ENCODE measurements at places on chromosomes 13 and 19. TPM values are rescaled to one million over a fixed set of nuclear protein-coding genes. Genes with fewer than 3 reads are reported as not detected.

DNA sequence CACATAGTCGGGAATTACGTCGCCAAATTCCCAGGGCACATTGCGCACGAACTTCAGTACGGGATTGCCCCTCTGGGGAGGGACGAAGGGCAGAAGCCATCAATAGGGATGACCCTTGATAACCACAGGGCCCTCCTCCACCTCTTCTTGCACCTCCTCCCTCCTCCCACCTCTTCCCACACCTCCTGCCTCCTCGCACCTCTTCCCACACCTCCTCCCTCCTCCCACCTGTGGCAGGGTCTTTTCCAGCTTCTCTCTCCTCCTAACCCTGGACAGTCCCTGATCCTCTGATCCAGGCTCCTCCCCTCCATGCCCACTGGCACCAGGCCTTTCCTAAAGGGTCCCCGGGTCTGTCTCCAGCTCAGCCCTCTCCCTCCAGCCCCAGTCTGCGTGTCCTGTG lies 3.4 kb downstream of the ERCC1 start:
- DNase-seq = no peak

GRCh38 chr13:44243198-44243857 lies 130.3 kb upstream of the SERP2 start:
- DNase-seq = peak; percentile 92

Gene DACH1
- total RNA-seq = 24.0 TPM

DNA sequence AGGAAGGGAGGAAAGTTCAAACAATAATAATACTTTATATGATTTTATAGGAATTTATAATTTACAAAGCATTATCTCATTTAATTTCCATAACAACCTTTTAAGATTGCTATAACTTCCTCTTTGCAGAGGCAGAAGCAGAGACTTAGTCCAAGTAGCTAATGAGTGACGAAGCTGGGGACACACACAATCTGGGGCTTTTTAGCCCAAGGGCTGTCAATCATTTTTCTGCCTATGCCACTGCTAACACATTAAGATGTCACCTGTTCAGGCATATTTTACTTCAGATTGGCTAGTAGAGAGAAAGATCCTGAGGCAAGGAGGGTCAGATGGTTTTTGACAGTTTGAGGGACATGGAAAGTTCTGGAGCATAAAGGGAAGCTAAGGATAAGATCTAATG lies 12.6 kb downstream of the SCEL start:
- no peak for DNase-seq

- no peak for DNase-seq
These were observed 1089.2 kb upstream of the PCDH9 start for GRCh38 chr13:68319384-68319783.

Gene TMEM259
- 142 TPM for total RNA-seq

DNA sequence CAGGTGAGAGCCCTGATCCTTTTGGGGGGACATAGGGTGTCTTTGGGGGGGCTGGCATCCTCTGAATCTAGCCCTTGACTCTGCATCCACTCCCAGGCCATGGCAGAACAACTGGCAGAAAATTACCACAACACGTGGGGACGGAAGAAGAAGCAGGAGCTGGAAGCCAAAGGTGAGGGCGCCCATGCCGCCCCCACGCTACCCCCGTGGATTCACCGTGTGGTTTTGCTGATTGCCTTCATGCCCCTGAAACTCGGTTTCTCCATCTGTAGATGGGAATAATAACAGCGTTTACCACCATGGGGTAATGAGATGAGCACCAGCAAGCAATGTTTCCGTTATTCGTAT lies 72.9 kb downstream of the RYR1 start:
- no peak for DNase-seq

Gene SHD
- total RNA-seq = not detected

DNA sequence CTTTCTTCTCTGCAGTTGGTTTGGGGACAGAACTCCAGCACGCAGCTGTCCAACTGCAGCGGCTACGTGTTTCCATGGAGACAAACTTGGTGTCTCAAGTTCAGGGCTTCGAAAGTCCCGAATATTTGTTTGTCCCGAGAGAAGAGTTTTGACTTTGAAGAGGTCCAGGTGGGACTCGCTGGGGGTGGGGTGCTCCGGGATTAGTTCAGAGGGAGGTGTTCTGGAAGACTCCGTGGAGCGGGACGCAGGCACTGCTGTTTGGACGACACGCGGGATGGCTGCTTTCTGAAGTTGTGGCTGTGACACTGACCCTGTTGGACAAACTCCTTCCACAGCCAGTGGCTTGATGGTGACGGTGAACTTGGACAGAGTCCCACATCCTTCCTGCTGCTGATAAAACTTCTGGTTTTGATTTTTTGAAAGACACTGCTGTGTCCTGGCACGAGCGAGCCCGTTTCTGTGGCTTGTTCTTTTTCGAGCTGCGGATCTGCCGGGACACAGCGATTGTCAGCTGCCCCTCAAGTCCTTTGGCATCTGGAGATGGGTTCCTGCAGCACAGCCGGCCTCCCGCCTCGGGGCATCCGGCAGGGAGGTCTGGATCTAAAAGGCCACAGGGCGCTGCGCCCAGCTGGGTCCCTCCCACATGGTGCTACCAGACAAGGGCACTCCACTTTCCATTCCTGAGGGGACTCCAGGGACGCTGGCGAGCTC lies 15.9 kb upstream of the RANBP3 start:
- peak; percentile 54 for DNase-seq

Gene PDE4A
- total RNA-seq = 10.0 TPM

Gene FSTL3
- total RNA-seq = 19.9 TPM

GRCh38 chr13:51638216-51638871 lies 54.1 kb downstream of the WDFY2 start:
- DNase-seq = no peak

Gene ZNF420
- total RNA-seq = 4.2 TPM

Gene LILRA6
- total RNA-seq = not detected

Gene OLFM2
- 0.91 TPM for total RNA-seq

DNA sequence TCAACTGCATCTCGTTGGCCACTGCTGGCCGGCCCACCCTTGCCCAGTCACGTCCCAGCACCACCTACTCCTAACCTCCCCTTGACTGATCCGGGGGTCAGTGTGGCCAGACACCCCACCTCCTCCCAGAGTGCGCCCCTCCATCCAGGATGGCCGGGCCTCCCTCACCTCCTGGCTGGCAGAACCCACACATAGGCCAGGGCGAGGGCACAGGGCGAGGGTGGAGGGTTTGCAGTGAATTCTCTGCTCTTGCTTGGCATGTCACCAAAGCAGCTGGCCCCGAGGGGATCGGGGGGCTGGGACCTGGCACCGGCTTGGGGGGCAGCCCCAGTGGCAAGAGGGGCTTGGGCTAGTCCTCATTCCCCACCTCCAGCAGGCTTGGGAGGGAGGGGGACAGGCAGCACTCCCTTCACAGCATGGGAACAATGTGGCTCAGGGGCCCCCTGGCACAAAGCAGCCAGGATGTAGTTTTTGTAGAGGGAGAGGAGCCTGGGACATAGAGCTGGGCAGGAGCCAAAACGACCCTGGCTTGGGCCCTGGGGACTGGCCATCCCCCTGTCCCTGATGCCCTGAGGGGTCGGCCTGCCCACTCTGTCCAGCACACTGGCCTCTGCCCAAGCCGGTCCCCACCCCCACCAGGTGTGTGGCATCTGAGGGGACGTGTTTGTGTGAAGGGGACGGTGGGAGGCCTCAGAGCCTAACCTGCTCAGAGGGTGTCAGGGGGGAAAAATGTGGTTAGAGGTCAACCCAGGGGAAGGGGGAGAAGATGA lies 28.5 kb upstream of the ASF1B start:
- no peak for DNase-seq

DNA sequence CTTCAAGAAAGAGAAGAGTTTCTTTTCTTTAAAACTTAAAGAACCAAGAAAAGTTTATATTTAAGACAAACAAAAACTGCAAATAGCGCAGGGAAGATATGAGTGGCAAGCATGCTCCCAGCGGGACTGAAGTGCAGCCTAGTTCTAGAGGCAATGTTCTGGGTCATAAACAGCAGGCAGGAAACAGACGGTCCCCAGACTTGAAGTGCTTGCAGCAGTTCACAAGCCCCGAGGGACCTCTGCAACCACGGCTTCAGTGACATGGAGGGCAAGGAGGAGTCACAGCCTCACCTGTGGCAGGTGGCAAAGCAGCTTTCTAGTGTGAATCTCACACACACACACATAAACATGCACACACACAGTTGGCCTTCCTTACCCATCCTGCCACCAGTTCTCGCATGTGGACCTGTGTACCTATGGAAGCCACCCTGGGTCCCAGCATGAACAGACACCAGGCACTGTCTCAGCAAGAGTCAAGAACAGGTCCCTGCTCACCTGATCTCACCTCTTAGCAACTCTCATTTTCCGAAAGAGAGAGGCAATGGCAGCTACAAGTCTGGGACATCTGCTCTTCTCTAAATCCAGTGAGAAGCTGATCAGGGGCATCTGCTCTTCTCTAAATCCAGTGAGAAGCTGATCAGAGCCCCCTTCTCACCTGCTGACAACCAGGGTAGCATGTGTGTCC lies 162.0 kb downstream of the EFNB2 start:
- no peak for DNase-seq

GRCh38 chr19:46715975-46716671 lies 791 bp downstream of the PRKD2 start:
- no peak for DNase-seq

Gene OR7C1
- not detected for total RNA-seq

Gene TUBB4A
- not detected for total RNA-seq

Gene MISP
- total RNA-seq = not detected

Gene TFPT
- 36.2 TPM for total RNA-seq

GRCh38 chr13:86201477-86201876 lies 402.3 kb upstream of the SLITRK6 start:
- no peak for DNase-seq

- DNase-seq = no peak
These were observed 31.3 kb downstream of the KCTD12 start for GRCh38 chr13:76854894-76855293.

DNA sequence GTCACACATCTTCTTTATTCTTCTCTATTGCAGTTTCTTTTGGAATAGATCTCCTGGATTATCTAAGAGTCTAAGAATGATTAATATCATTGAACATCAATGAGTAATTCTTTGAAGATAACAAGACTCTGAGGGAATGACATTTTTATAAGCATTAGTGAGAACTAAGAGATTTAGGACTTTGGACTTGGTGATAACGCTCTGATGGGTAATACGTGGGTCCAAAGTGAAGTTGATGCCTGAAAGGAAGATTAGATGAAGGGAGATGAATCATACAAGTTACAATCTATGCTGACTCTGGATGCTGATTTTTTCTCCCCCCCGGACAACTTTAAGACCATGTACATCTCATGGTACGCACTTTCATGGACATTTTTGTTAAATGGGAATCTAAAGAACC lies 364.5 kb downstream of the GPC5 start:
- DNase-seq = no peak

DNA sequence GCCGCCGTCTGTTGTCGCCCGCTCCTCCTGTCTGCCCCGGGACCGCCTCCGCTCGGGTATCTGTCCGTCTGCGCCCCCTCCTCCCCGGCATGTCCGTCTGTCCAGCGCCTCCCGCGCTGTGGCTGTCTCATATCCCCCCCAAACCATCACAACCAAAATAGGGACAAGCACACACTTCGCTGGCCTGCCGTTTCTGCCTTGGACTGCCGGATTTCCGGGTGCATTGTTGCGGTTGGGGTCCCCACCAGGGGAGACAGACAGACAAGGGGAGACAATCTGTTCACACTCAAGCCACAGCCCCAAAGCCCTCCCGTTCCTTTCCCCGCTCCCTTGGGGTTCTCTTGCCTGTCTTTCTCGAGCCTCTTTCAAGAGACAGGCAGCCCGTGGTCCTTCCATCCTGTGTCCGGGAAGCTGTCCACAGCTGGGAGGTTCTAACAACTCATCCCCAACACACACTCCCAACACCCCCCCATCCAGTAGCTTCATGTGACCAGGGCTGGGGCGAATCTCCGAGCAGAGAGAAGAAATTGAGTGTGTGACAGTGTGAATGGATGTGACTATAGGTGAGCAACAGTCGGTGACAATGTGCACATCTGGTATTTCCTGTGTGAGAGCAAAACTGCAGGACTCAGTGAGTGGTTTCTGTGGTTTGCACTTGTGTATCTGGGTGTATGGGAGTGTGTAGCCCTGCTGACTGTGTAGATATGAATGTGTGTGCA lies 16.5 kb upstream of the FOSB start:
- DNase-seq = peak; percentile 29

Gene OR7D2
- not detected for total RNA-seq

GRCh38 chr13:45242070-45242469 lies 41.2 kb upstream of the KCTD4 start:
- peak; percentile 71 for DNase-seq

GRCh38 chr19:28504139-28504538 lies 708.8 kb downstream of the UQCRFS1 start:
- DNase-seq = no peak

DNA sequence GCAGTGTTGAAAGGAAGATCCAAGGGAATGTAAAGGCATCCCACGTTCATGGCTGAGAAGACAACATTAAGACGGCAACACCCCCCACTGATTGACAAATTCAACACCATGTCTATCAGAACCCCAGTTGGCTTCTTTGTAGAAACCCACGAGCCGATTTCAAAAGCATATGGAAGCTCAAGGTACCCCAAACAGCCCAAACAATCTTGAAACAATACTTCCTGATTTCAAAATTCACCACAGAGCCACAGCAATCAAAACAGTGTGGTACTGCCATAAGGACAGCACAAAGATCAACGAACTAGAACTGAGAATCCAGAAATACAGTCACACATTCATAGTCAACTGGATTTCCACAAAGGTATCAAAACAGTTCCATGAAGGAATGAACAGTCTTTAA lies 6.2 kb downstream of the MIER2 start:
- no peak for DNase-seq

DNA sequence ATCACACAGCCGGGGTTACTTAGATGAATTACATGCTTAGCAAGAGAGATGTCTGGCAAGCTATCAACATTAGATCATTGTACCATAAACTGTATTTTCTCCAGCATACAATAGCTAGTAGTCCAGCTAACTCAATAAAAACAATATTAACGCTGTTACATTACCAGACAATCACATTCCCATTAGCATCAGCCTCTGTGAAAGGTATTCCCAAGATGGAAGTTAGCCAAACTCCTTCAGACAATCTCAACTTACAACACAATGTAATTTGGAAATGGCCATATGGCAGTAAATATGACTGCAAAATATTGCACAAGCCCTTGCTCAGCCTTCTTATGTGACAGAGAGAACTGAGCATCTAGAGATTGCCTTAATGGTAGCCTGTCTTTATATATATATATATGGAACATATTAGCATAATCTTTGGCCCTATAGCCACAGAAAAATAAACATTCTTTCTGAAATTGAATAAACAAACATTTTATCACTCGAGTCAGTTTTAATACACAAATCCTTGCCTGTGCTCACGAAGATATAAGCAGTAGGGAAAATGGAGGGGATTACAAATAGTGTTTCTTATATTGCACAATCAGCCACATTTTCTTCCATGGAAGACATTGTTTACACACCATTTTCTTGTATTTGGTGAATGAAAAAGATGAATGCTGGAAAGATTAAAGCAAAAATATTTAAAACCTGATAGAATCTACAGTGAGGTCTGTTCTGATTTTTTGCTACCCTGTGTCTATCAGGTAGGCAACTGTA lies 1060.5 kb downstream of the DIAPH3 start:
- no peak for DNase-seq

Measured in endothelial cell of umbilical vein (primary cell).